ENCODE measurements at places on chromosomes 4 and X. TPM values are rescaled to one million over a fixed set of nuclear protein-coding genes. Genes with fewer than 3 reads are reported as not detected.
A peak's percentile ranks its signal among the peaks of the same experiment; 100 is the strongest.

DNA sequence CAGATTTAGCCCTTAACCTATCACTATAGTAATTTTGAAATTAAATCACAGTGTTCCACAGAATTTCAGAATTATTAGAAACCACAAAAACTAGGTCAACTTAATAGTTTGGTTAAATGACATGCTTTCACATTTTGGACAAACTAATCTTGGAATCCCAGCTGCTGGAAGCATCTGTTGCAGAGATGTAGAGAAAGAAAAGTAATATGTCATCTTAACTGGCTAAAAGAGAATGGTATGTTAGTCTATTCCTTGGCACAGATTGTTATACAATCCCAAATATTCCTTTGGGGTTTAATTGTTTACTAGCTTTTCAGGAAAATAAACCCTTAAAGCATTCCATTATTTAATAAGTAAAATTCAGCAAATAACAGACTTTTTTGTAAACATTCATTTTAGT is 519.9 kb downstream of the IL15 start:
- peaks cover 4% of the 10 kb centered on the region for H3K4me1 ChIP-seq
- no peak for DNase-seq
- H3K36me3 ChIP-seq, result no peaks in the 10 kb centered on the region
- H3K27ac ChIP-seq, result no peak overlapping the region

DNA sequence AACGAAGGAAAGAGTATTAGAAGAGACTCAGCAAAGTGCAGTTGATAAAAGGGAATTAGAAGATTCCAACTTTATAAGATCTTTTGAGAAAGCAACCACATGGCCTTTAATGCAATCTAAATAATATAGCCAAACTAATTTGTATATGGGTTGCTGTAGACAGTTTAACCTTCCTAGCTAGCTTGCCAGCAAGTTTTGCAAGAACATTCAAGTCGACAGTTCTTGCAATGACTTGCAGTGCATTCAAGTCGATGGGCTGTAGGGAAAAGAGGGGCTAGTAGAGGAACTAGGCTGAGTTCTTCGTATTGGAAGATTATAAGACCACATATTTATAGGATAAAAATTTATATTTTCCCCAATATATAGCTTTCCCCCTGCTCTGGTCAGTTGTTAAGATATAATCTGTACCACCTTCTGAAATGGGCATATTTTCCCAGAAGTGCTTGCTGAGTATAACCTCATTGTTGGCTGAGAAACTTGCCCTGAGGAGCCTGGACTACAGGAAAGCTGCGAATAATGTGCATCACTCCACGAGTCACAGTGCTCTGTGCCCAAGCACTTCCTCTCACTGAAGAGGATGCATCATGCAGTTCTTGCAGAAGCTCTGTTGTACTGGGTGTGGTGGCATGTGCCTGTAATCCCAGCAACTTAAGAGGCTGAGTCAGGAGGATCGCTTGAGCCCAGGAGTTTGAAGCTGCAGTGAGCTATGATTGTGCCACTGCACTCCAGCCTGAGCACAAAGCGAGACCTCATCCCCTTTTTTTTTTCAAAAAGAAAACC is 56.7 kb downstream of the DOCK11 start:
- H3K36me3 ChIP-seq, result no peaks in the 10 kb centered on the region
- no peak for DNase-seq
- no peaks in the 10 kb centered on the region for H3K4me1 ChIP-seq
- H3K4me3 ChIP-seq, result no peak overlapping the region

DNA sequence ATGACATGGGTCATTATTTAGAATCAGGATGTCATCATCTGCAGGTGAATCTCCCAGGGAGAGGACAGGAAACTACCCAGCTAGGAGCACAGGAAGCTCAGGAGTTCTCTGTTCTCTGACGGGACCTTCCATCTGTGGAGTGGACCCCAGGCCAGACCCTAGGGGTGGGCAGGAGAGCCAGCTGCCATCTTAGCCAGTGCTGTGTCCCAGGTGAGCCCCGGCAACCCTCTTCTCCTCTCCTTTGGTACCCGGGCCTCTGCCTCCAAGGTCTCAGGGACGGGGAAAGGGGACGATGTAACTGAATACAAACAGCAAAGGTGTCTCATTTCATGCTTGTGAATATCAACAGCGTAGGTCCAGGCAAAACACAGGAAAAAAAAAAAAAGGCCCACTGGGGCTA is 48.5 kb downstream of the C4orf50 start:
- no peaks in the 10 kb centered on the region for H3K27me3 ChIP-seq
- no peak overlapping the region for H3K27ac ChIP-seq
- DNase-seq, result peak; percentile 27
- no peaks in the 10 kb centered on the region for H3K4me1 ChIP-seq

The CORIN gene
- total RNA-seq, result 0.23 TPM

- H3K27ac ChIP-seq, result no peak overlapping the region
- peaks cover 13% of the 10 kb centered on the region for H3K36me3 ChIP-seq
- no peak for DNase-seq
- no peaks in the 10 kb centered on the region for H3K4me1 ChIP-seq
- H3K27me3 ChIP-seq, result no peaks in the 10 kb centered on the region
- no peak overlapping the region for H3K4me3 ChIP-seq
Measured at GRCh38 chr4:82957045-82957444, 53.6 kb downstream of the LIN54 start.

The CD38 gene
- not detected for total RNA-seq

DNA sequence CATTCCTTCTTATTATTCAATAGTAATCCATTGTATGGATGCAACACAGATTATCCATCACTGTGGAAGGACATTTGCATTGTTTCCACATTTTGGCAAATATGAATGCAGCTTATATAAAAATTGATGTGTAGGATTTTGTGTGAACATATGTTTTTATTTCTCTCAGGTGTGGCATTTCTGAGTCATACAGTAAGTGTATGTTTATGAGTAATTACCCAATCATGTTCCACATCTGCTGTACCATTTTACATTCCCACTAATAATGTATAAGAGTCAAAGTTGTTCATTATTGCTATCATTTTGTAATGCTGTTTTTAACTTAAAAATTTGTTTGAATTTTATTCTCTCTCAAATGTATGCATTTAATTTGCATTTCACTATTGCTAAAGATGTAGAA is 25.5 kb downstream of the MAGEA4 start:
- no peaks in the 10 kb centered on the region for H3K36me3 ChIP-seq
- no peak overlapping the region for H3K4me3 ChIP-seq
- H3K27me3 ChIP-seq, result no peaks in the 10 kb centered on the region
- DNase-seq, result no peak

The UGT2B17 gene
- not detected for total RNA-seq

- DNase-seq, result no peak
- H3K4me3 ChIP-seq, result no peak overlapping the region
- H3K27ac ChIP-seq, result no peak overlapping the region
- H3K36me3 ChIP-seq, result no peaks in the 10 kb centered on the region
- H3K27me3 ChIP-seq, result no peaks in the 10 kb centered on the region
Measured at GRCh38 chr4:155073852-155074251, 134.6 kb upstream of the NPY2R start.

The INTS12 gene
- total RNA-seq, result 15.6 TPM

DNA sequence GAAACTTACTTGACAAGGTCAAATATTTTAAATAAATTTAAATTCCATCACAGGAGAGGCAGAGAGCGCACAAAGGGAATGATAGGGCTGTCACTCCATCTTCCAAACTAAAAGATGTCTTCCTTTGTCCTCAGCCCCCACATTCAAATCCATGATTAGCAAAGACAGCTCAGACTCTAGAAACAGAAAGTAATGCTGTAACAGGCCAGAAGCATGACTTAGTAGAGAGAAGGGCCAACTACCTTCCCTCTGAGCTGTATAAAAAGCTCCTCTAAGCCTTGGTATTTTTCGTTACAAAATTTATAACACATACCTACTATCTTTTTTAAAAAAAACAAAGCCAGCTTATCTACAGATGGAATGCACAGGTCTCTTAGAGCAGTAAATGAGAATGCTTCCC is 207.4 kb downstream of the MAPK10 start:
- peak overlapping the region; percentile 71 for H3K27ac ChIP-seq
- H3K4me3 ChIP-seq, result no peak overlapping the region
- no peak for DNase-seq
- no peaks in the 10 kb centered on the region for H3K36me3 ChIP-seq
- no peaks in the 10 kb centered on the region for H3K27me3 ChIP-seq
- H3K4me1 ChIP-seq, result no peaks in the 10 kb centered on the region

DNA sequence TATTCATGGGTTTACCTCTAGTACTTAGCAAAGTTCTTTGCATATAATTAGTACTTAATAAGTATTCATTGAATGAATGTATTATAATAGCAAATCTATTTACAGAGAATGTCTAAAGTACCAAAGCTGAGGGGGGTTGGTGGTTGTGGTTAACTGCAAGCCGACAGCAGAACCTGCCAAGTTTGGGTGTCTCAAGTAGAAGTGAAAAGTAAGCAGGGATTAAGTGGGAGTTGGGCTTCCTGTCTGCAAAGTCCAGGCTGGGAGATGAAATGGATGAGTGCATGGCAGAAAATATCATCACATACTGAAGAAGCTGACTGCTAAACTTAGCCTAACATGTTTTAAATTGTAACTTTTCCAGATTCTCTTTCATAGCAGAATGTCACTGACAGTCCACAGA is 169.6 kb downstream of the CAMK2D start:
- no peaks in the 10 kb centered on the region for H3K4me1 ChIP-seq
- no peak for DNase-seq
- H3K27me3 ChIP-seq, result no peaks in the 10 kb centered on the region
- H3K36me3 ChIP-seq, result peaks cover 31% of the 10 kb centered on the region
